ENCODE measurements at places on chromosomes 6 and 20.

- peak; percentile 12 for DNase-seq
These were observed 2.8 kb downstream of the CMTR1 start for GRCh38 chr6:37435816-37436215.

- DNase-seq, result no peak
These were observed 37.8 kb downstream of the SLC2A12 start for GRCh38 chr6:134014588-134015137.

- no peak for DNase-seq
These were observed 9.4 kb downstream of the SERPINB6 start for GRCh38 chr6:2962004-2962403.

DNA sequence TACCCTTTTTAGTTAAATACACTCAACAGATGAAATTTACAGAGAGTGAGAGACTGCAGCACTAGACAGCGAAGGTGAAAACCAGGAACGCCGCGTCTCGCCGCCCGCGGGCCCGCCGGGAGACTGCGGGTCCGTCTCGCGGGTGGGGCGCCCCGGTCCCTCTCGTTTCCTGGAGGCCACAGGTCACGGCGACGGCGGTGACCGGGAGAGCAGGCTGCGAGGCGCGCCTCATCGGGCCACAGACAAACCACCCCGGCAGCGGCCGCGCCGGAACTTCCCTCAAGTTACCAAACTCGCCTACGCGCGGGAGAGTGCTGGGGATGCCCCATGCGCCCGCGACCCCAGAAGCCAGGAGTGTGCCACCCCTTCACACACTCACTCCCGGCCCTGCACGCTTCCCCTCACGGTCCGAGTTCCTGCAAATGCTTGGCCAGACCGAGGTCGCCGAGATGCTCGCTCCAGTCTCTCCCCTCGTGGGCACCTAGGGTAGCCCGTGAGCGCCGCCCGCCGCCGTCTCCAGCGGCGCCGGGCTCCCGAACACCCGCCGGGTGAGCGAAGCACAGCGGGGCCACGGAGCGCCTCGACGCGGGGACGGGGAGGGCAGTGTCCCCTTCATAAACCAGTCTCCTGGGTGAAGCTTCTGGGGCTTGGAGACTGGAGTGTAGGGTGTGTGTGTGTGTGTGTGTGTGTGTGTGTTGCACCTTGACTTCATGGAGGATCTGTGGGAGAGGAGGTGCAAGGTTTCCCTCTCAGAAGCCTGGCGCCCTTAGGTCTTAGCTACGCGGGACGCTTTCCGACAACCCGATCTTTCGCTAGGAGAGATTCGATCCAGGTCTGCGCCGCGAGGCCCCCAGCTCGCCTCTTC is 1.4 kb downstream of the BACH2 start:
- DNase-seq, result no peak

DNA sequence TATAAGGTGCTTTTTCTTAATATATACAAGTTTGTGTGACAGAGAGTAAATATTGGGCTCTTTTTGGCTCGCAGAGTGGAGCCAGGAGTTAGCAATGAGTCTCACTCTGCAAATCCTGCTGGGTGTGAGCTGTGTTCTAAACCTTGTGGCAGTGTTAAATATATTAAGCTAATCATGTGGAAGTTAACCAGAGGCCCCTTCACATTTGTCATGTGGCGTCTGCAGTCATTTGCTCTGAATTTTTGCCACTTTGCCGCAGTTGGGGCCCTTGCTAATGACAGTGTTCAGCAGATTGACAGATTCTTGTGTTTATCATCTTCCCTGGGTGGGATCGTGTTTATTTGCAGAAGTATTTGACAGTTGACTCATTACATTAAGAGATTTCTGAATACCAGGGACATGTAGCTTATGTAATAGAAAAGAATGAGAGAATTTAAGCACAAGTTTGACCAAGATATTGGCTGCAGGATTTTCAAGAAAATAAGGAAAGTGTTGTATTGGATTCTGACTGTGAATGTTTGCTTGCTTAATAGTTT is 37.9 kb downstream of the SPATA2 start:
- DNase-seq, result no peak

DNA sequence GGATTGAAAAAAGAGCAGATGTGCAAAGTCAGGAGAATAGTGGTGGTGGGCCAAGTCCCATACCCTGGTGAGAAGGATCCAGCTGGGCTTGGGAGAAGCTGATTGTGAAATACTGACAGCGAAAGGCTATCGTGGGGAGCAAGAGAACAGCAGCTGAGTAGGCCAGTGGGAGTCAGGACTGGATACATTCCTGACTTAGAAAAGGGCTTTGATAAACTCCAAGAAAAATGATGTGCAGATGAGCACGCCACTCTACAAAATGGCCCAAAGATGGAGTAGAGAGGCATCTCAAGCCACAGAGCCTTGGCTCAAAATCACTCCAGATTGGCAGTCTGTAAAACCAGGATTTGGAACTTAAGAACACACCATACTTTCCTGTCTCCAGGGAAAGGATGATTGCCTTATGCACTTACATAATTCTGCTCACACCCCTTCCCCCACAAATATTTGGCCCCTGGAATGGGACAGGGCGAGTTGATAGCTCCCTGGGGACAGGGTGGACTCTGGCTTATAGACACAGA is 578.7 kb downstream of the MAFB start:
- no peak for DNase-seq

DNA sequence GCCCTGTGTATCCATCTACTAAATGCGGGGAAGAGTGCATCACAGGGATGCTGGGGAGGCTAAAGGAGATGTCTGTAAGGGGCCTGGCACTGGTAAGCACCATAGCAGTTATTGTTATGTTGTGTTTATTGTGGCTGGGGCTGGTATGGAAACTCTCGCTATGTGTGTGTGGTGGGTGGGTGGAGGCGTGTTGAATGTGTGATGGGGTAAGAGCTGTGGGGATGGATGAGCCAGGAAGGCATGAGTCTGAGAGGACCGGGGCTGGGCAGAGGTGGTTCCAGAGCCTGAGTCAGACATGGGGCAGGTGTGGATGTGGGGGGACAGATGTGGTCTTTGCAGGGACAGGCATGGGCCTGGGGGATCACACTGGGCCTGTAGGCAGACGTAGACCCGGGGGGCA is 88.1 kb downstream of the GRM4 start:
- no peak for DNase-seq

- DNase-seq, result no peak
These were observed 35.3 kb downstream of the TGM3 start for GRCh38 chr20:2331106-2331505.

DNA sequence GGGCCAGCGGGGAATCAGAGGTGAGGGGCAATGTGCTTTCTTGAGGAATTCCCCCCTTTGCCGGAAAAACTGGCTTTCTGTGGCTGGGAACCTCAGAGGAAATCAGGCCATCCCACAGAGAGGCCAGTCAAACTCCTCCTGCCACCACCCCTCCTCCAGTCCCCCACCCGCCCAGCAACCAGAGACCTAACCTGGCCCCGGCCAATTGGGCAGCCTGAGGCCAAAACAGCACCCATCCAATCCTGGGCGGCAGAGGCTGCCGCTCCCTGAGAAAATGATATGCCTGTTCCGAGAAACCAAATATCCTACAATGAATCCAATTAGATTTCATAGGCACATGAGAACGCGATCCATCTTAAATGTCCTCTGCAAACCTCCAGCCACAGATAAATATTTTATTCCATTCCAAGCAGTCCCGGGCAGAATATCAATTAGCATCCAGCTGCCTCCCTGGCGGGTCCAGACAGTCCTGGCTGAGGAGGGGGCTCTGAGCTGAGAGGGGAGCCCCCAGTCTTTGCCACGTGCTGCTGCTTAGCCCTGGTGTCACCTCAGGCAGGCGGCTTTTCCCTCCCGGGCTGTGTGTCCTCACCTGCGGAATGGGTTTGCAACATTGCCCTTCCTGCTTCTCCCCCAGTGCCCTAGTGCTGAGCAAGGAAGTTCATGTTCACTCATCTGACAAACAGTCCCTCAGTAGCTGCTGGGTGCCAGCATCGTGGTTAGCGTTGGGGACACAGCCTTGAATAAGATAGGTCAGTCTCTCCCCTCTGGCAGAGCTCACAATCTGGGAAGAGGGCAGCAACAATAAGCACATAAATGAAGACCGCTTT is 95.0 kb downstream of the DLGAP4 start:
- no peak for DNase-seq

DNA sequence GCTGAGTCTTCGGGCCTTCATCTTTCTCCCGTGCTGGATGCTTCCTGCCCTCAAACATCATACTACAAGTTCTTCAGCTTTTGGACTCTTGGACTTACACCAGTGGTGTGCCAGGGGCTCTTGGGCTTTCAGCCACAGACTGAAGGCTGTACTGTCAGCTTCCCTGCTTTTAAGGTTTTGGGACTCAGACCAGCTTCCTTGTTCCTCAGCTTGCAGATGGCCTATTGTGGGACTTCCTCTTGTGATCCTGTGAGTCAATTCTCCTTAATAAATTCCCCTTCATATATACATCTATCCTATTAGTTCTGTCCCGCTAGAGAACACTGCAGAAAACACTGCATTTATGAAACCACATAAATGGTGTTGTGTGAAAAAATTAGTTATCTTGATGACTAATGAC is 13.9 kb upstream of the BCLAF1 start:
- DNase-seq, result no peak

DNA sequence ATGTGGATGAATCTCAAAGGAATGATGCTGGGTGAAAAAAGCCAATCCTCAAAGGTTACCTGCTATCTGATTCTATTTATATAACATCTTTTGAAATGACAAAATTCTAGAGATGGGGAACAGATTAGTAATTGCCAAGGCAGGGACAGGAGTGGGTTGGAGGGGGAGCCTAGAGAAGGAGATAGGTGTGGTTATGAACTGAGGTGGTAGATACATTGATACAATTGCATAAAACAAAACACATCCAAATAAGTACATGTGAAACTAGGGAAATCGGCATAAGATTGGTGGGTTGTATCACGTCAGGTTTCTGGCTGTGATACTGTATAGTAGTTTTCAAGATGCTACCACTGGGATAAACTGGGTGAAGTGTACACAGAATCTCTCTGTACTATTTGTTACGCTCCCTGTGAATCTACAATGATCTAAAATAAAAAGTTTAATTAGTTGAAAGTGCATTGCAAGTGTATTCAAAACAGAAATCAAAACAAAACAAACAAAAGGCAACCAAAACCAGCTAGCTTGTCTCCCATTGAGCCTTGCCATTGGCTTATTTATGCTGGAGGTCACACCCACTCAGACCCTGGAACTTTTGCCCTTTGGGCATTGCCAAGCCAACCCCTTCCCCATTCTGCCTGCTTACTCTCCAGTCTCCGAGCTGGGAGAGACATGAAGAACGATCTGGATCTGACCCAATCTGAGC is 27.8 kb downstream of the PPP1R16B start:
- no peak for DNase-seq

DNA sequence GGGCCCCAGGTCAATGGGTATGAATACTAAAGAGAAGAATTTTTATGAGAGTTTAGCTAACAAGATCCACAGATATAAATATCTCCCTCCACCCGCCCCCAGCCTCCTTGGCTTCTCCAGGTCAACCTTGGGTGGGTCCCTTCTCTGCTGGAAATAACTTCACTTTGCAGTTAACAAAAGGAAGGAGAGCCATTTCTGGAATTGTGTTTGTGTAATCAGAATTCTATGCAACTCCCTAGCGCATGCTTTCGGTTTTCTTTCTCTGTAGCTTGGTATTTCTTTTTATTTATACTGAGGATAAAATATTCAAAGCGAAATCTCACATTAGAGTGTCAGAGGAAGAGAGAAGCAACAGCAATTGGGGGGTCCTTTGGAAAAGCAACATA is 27.1 kb downstream of the RIPOR2 start:
- DNase-seq, result no peak

DNA sequence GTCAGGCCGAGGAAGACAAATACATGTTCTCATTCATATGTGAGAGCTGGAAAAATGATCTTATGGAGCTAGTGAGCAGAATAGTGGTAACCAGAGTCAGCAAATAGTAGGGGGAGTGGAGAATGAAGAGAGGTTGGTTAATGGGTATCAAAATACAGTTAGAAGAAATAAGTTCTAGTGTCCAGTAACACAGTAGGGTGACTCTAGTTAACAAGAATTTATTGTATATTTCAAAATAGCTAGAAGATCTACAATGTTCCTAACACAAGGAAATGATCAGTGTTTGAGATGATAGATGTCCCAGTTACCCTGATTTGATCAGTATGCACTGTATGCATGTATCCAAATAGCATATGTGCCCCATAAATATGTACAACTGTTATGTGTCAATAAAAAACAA is 128.4 kb downstream of the BCKDHB start:
- DNase-seq, result no peak

- no peak for DNase-seq
These were observed 201.3 kb downstream of the ESR1 start for GRCh38 chr6:152008779-152009178.

GRCh38 chr6:118679327-118679901 is 28.0 kb upstream of the CEP85L start:
- DNase-seq, result no peak

DNA sequence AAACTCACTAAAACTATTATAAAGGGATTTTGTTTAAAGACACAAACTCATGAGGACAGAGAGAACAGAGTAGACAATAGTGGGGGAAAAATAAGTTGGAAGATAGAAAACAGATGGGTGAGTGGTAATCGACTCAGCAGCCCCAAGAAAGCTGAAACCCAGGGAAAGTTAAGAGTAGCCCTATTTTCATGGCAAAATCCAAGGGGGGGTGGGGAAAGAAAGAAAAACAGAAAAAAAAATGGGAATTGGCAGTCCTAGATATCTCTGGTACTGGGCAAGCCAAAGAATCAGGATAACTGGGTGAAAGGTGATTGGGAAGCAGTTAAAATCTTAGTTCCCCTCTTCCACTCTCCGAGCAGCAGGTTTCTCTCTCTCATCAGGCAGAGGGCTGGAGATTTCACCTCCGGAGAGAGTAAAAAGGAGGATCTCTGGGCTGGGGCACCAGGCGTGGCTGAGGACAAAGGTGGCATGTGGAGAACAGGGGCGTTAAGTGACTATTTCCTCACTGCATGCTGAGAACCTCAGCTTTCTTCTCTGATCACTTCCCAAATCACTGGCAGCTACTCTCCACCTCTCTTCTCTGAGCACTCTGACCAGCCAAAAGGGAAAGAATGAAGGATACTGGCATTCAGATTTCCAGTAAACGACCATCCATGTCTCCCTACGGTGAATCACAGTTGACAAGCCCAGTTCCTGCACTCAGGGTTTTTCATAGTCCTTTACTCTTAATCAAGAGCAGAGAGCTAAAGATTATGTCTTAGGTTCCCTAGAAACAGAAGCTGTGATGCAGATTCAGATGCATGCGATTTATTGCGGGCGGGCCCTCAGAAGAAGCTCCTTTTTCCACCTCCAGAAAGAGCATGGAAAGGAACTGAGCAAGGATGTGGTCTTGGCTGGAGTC is 7.3 kb upstream of the RNF24 start:
- DNase-seq, result no peak

- DNase-seq, result no peak
These were observed 246.2 kb downstream of the FOXC1 start for GRCh38 chr6:1855890-1856289.

DNA sequence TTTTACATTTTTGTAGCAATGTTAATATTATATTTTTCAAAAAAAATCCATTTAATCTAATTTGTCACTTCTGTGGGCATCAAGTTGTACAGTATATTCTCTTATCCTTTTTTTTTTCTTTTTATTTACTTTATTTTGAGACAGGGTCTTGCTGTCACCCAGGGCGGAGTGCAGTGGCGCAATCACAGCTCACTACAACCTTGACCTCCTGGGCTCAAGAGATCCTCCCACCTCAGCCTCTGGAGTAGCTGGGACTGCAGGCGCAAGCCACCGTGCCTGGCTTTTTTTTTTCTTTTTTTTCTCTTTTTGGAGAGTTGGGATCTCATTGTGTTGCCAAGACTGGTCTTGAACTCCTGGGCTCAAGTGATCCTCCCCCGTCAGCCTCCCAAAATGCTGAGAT is 14.4 kb upstream of the BEND6 start:
- no peak for DNase-seq

GRCh38 chr6:12013307-12013719 is 1.2 kb downstream of the HIVEP1 start:
- no peak for DNase-seq

- DNase-seq, result no peak
These were observed 66.6 kb downstream of the IPCEF1 start for GRCh38 chr6:154289818-154290508.

All from Kasumi-1 (cell line).